ENCODE measurements at places on chromosomes 6 and 20. TPM values are rescaled to one million over a fixed set of nuclear protein-coding genes. Genes with fewer than 3 reads are reported as not detected.

The GSTA2 gene
- not detected for total RNA-seq

The PRR18 gene
- under 0.01 TPM for total RNA-seq

The CST4 gene
- total RNA-seq: not detected

The HIVEP2 gene
- 37.2 TPM for total RNA-seq

The DAAM2 gene
- total RNA-seq: 0.07 TPM

The HLA-DQA2 gene
- not detected for total RNA-seq

The SHLD1 gene
- 4.1 TPM for total RNA-seq

The APCDD1L gene
- under 0.01 TPM for total RNA-seq

The MRAP2 gene
- total RNA-seq: under 0.01 TPM

The KCNK16 gene
- total RNA-seq: not detected

The CAP2 gene
- total RNA-seq: 2.7 TPM

The TLDC2 gene
- not detected for total RNA-seq

The COX4I2 gene
- total RNA-seq: not detected

The SAMD3 gene
- total RNA-seq: not detected

The UNC5CL gene
- total RNA-seq: 0.14 TPM

The PPDPF gene
- total RNA-seq: 58.4 TPM

The PSORS1C2 gene
- not detected for total RNA-seq

The OXT gene
- not detected for total RNA-seq

The C6orf132 gene
- total RNA-seq: 35.9 TPM

The OPN5 gene
- total RNA-seq: not detected

The NT5E gene
- 23.8 TPM for total RNA-seq

The PHACTR1 gene
- 0.57 TPM for total RNA-seq

The IL17A gene
- total RNA-seq: not detected

The HLA-G gene
- 9.9 TPM for total RNA-seq

The TRIM40 gene
- total RNA-seq: not detected

The FOXF2 gene
- not detected for total RNA-seq

The COL10A1 gene
- total RNA-seq: not detected

The BHLHE23 gene
- total RNA-seq: not detected

The PTCHD4 gene
- 3.6 TPM for total RNA-seq

The ADGRB3 gene
- not detected for total RNA-seq

The PGBD1 gene
- total RNA-seq: 3.7 TPM

The SEL1L2 gene
- total RNA-seq: not detected

The OR2H1 gene
- not detected for total RNA-seq

The INSM1 gene
- not detected for total RNA-seq

The FAM217A gene
- not detected for total RNA-seq

The WASF1 gene
- total RNA-seq: 8.2 TPM

The TMEM14A gene
- 19.1 TPM for total RNA-seq

The SGK2 gene
- 0.93 TPM for total RNA-seq

The CNBD2 gene
- 1.1 TPM for total RNA-seq

The TBC1D22B gene
- total RNA-seq: 11.8 TPM

The C6orf118 gene
- total RNA-seq: not detected

The DPPA5 gene
- total RNA-seq: not detected

The CCR6 gene
- total RNA-seq: not detected

The LPA gene
- not detected for total RNA-seq

The SLPI gene
- total RNA-seq: 458 TPM

The GPLD1 gene
- total RNA-seq: under 0.01 TPM

The RCAN2 gene
- under 0.01 TPM for total RNA-seq

The GATA5 gene
- not detected for total RNA-seq

The DOK5 gene
- total RNA-seq: not detected

The RFX6 gene
- not detected for total RNA-seq

The PRDM13 gene
- total RNA-seq: not detected

The VSX1 gene
- not detected for total RNA-seq
